ENCODE measurements at places on chromosomes 5 and 9.

DNA sequence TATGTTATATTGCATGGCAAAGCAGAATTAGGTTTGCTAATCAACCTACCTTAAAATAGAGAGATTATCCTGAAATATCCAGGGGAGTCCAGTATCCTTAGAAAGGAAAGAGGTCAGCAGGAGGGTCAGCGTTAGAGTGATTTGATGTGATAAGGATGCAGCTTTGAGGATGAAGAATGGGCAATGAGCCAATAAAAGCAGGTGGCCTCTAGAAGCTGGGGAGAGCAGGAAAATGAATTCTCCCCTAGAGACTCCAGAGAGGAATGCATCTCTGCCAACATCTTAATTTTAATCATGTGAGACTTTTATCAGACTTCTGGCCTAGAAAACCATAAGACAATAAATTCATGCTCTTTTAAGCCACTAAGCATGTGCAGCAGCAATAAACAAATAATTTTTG lies 65.7 kb upstream of the SYK start:
- no peak for DNase-seq

- no peak for DNase-seq
Observed at GRCh38 chr9:694092-694402, 147.4 kb upstream of the DMRT1 start.

- DNase-seq = peak; percentile 70
Observed at GRCh38 chr5:82045554-82046275, 73.9 kb downstream of the ATG10 start.

DNA sequence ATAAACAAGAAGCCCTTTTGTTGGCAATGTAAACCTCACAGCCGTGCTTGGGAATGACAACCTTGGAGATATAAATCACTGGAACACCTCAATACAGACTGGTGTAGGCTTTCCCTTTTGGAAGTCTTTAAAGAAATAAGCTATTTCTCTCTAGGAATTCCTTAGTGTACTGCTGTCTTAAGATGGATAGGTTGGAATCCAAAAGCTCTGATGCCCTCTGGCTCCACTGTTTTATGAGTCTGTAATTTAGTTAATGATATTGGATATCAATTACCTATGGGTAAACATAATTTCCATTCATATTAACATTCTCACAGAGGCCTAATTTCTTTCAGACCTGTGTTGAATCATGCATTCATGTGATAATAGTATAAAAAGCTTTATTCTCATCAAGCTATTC lies 435.9 kb upstream of the MPDZ start:
- DNase-seq = no peak

DNA sequence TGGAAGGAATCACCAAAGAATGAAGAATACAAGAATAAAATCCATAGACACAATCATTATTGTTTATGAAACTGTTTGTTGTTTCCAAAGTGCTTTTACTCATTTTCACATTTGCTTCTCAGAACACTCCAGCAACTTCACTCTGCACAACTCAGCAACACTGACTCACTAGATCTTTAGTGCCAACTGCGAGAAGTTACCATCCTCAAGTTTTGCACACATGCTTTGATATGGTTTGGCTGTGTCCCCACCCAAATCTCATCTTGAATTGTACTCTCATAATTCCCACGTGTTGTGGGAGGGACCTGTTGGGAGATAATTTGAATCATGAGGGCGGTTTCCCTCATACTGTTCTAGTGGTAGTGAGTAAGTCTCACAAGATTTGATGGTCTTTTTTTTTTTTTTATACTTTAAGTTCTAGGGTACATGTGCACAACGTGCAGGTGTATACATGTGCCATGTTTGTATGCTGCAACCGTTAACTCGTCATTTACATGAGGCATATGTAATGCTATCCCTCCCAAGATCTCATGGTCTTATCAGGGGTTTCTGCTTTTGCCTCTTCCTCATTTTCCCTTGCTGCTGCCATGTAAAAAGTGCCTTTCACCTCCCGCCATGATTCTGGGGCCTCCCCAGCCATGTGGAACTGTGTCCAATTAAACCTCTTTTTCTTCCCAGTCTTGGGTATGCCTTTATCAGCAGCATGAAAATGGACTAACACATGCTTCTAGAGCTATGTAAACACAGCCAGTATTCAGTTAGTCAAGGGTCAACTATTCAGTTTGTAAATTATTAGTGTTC lies 36.9 kb downstream of the CLINT1 start:
- DNase-seq = peak; percentile 49

DNA sequence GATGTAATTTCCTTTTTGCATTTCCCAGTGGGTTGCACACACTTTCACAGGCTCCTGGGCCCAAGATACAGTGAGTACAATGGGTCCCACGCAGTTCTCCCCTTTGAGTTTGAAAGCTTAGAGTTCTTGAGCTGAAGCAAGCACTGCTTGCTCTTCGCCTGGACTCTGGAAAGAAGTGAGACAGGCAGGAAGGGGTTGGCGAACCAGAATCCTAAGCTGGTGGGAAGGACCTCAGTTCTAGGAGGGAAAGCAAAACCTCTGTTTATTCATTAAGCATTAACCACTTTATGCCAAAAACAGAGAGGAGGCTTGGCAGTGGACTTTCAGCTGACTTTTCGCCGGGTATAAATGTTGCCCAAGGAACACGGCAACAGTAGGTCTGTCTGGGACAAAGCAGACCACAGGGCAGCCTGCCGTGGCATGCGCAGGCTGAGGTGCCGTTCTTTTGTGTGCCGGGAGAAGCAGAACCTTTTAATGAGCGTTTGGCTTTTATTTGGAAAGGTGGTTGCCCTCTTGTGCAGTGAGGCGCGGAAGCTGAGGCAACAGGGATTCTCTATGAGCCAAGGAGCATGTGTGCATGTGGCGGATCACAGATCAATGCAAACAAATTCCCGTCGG lies 239.9 kb upstream of the PANK3 start:
- no peak for DNase-seq

Measured in EH (cell line).